Stimulated activated CD4-positive, alpha-beta T cell treated with anti-CD3 and anti-CD28 coated beads, TNF-alpha, amount 100 ng/mL, for 1 hour (primary cell): ENCODE measurements at places on chromosomes 3 and 15.

- no peak for DNase-seq
Observed at GRCh38 chr3:128549283-128550112, 56.5 kb upstream of the GATA2 start.

GRCh38 chr3:122081543-122082247 lies 26.5 kb downstream of the CD86 start:
- no peak for DNase-seq

GRCh38 chr3:39097716-39098472 lies 9.5 kb downstream of the GORASP1 start:
- no peak for DNase-seq

GRCh38 chr3:71636482-71636881 lies 53.0 kb upstream of the FOXP1 start:
- DNase-seq: no peak

DNA sequence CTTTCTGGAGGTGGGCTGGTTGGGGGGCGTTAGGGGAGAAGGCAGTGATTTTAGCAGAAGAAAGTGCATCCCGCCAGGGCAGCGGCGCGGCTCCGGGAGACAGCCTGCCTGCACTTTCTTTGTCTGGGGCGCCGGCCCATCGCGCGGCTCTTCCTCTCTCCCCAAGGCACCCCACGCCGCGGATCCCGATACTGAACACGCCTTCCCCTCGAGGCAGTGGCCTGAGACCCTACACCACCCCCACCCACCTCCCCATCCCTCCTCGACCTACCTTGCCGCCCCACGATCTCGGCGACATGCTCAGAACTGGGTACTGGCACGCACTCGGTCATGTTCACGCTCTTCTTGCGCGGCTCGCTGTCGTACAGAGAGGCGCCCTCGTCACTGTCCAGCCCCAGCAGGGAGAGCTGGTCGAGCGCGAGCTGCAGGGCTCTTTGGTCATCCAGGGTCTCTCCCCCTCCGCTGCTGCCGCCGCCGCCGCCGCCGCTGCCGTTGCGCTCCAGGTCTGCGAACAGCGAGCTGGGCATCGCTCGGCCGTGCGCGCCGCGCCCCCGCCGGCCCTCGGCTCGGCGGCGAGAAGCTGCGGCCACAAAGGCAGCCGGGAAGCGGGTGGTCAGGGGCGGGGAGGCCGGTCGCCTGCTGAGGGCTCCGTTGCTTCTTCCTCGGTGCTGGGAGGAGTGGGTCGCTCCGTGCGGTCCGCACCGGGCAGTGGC lies 483 bp downstream of the MEX3B start:
- DNase-seq: no peak

- no peak for DNase-seq
Observed at GRCh38 chr3:42961633-42962032, 17.5 kb upstream of the GASK1A start.

GRCh38 chr3:184618811-184619210 lies 57.2 kb downstream of the EPHB3 start:
- no peak for DNase-seq

- peak; percentile 87 for DNase-seq
Observed at GRCh38 chr3:98522544-98523281, at the start of gene CLDND1. CLDND1 (minus strand) TSS chr3:98522902; CDS start chr3:98521424, 1,478 bp downstream.

DNA sequence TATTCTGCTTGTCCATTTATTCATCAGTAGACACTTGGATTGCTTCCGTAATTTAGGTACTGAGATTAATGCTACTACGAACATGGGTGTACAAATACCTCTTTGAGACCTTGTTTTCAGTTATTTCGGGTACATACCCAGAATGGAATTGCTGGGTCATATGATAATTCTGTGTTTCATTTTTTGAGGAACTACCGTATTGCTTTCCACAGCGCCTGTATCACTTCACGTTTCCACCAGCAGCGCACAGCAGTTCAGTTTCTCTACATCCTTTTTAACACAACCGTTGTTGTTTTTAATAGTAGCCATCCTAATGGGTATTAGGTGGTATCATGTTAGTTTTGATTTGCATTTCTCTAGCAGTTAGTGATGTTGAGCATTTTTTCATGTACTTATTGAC lies 9.5 kb downstream of the PAK2 start:
- DNase-seq: no peak

DNA sequence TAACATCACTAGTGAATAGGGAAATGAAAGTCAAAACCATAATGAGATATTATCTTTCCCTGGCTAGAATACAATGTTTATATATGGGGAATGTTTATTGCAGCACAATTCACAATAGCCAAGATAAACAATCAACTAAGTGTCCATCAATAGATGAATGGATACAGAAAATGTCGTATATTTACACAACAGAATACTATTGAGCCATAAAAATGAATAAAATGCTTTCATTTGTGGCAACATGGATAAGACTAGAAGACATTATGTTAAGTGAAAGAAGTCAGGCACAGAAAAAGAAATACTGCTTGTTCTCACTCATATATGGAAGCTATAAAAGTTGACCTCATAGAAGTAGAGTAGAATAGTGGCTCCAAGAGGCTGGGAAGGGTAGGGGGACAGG lies 65.2 kb downstream of the SLC9C1 start:
- DNase-seq: no peak

DNA sequence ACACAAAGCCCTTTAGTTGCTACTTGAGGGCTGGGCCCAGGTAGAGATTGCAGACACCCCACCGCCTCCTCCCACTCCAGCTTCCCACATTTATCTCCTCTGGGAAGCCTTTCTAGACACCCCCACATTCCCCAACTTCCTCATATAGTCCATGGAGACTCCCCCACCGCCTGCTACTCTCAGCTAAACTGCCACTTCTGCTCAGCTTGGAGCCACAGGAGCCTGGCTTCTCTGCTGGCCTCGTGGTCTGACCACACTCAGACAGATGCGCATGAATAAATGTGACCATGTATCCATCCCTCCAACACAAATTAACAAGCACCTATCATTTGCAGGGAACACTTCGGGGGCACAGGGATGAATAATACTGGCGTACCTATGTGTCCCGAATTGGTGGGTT lies 10.5 kb upstream of the ACSBG1 start:
- DNase-seq: no peak

- DNase-seq: no peak
Observed at GRCh38 chr15:88989578-88989977, 76.4 kb upstream of the MFGE8 start.

- no peak for DNase-seq
Observed at GRCh38 chr15:62494197-62494596, 329.1 kb upstream of the C2CD4B start.

GRCh38 chr3:120855665-120856437 lies 52.2 kb upstream of the STXBP5L start:
- no peak for DNase-seq
